Spinal cord (tissue), 10 donors: ENCODE measurements at places on chromosomes 12 and 14. TPM values are rescaled to one million over a fixed set of nuclear protein-coding genes. Genes with fewer than 3 reads are reported as not detected.

The RILPL1 gene
- total RNA-seq: 28.3 TPM

The PSMC1 gene
- 113 TPM for total RNA-seq

- no peaks in the 10 kb centered on the region for H3K4me1 ChIP-seq
- DNase-seq: no peak
- H3K27ac ChIP-seq: no peak overlapping the region
- no peaks in the 10 kb centered on the region for H3K27me3 ChIP-seq
- no peak overlapping the region for H3K4me3 ChIP-seq
- peaks cover 80% of the 10 kb centered on the region for H3K36me3 ChIP-seq
Measured at GRCh38 chr12:124964836-124965462, 24.0 kb downstream of the DHX37 start.

The LRP1-AS gene
- total RNA-seq: not detected

DNA sequence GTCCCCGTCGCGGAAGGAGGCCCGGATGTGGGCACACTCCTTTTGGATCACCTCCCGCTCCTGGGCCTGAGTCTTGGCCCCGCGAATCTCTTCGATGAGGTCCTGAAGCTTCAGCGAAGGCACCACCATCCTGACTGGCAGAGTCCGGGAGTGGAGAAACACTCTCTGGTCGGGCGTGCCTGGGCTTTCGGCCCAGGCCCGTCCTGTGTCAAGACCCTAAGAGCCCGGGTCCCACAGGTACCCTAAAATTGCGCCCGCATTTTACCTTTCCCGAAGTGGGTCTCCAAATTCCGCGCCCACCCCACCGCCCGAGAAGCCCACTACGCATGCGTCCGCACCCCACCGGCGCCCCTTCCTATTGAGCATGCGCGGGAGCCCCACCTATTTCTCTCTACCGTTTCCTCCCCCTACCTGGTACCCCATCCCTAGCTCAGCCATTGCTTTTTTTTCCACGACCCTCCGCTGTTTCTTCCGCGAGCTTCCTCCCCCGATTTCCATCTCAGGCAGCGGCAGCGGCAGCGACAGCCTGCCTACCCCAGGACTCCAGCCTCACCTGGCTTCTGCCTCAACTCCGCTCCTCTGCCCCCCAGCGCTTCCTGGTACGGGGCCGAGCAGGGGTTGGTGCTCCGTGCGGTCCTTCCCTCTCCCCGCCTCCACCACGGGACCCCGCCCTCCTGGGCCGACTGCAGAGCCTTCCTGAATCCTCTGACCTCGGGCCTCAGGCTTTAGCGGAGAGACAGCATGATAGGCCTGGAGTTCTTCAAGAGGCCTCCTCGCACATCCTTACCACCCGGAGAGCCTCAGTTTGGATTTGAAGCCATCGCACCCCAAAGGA, at the start of gene AP1G2:
Gene AP1G2 (minus strand): TSS at position 606 of the 835 bp plus-strand sequence. CDS start 477 bp downstream, at position 129.
- H3K4me3 ChIP-seq: peak within 1 kb of the TSS; percentile 79
- H3K4me1 ChIP-seq: peaks cover 65% of the 10 kb centered on the region
- peaks cover 28% of the 10 kb centered on the region for H3K36me3 ChIP-seq

The APOLD1 gene
- total RNA-seq: 76.2 TPM

GRCh38 chr14:64614805-64615391, 65.1 kb downstream of the PPP1R36 start:
- H3K27me3 ChIP-seq: no peaks in the 10 kb centered on the region
- no peak for DNase-seq
- peaks cover 10% of the 10 kb centered on the region for H3K4me1 ChIP-seq

The ASCL1 gene
- total RNA-seq: 10.1 TPM

- no peaks in the 10 kb centered on the region for H3K36me3 ChIP-seq
- no peak for DNase-seq
- no peak overlapping the region for H3K4me3 ChIP-seq
Measured at GRCh38 chr12:80861641-80862378, 75.9 kb downstream of the LIN7A start.

The LRTM2 gene
- total RNA-seq: 3.2 TPM

- no peak overlapping the region for H3K27ac ChIP-seq
- no peaks in the 10 kb centered on the region for H3K27me3 ChIP-seq
- H3K4me1 ChIP-seq: no peaks in the 10 kb centered on the region
- no peaks in the 10 kb centered on the region for H3K36me3 ChIP-seq
Measured at GRCh38 chr14:97692084-97692483, 894.9 kb downstream of the VRK1 start.

- no peaks in the 10 kb centered on the region for H3K4me1 ChIP-seq
- H3K36me3 ChIP-seq: no peaks in the 10 kb centered on the region
- no peaks in the 10 kb centered on the region for H3K27me3 ChIP-seq
- no peak overlapping the region for H3K4me3 ChIP-seq
- DNase-seq: peak; percentile 17
- H3K27ac ChIP-seq: no peak overlapping the region
Measured at GRCh38 chr14:82595466-82595865, 1061.8 kb upstream of the SEL1L start.

- H3K4me3 ChIP-seq: no peak overlapping the region
- H3K4me1 ChIP-seq: no peaks in the 10 kb centered on the region
- no peak for DNase-seq
- peaks cover 7% of the 10 kb centered on the region for H3K36me3 ChIP-seq
- no peaks in the 10 kb centered on the region for H3K27me3 ChIP-seq
- H3K27ac ChIP-seq: no peak overlapping the region
Measured at GRCh38 chr14:93533842-93534241, 103.1 kb downstream of the UNC79 start.

DNA sequence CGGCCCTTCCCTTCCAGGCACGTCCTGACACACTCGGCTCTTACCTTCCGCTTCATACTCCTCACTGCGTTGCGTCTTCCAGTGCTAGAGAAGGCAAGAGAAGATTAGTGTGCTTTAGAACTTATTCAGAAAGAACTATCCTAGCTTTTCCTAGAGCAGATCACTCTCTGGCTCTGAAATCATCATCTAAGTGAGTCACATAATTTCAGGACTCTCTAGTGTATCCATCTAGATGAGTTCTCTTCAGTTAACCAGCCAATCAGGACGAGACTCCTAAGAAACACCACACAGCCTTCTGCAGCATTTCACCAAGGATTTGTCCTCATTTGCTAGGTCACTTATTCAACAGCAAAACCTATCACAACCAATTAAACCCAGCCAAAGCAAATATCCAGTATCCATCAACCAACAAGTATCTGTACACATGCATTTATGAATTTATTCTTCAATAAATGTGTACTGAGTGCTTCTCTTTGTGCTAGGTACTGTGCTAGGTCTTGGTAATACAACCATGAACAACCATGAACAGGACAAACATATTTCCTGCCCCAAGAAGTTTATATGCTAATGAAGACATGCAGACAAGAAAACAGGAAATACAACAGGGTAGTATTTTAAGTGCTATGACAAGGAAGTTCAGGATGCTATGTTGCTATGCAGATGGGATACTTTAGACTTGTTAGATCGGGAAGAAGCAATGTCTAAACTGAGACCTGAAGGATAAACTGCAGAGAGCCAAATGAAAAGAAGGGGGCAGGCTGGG, 52.1 kb downstream of the NIN start:
- H3K4me1 ChIP-seq: peaks cover 9% of the 10 kb centered on the region
- no peak overlapping the region for H3K27ac ChIP-seq
- H3K36me3 ChIP-seq: no peaks in the 10 kb centered on the region
- no peak overlapping the region for H3K4me3 ChIP-seq
- DNase-seq: no peak
- H3K27me3 ChIP-seq: no peaks in the 10 kb centered on the region

- peaks cover 12% of the 10 kb centered on the region for H3K36me3 ChIP-seq
- no peak overlapping the region for H3K27ac ChIP-seq
- H3K4me1 ChIP-seq: peaks cover 24% of the 10 kb centered on the region
- H3K27me3 ChIP-seq: no peaks in the 10 kb centered on the region
- H3K4me3 ChIP-seq: no peak overlapping the region
Measured at GRCh38 chr12:94290353-94290752, 142.0 kb downstream of the PLXNC1 start.

DNA sequence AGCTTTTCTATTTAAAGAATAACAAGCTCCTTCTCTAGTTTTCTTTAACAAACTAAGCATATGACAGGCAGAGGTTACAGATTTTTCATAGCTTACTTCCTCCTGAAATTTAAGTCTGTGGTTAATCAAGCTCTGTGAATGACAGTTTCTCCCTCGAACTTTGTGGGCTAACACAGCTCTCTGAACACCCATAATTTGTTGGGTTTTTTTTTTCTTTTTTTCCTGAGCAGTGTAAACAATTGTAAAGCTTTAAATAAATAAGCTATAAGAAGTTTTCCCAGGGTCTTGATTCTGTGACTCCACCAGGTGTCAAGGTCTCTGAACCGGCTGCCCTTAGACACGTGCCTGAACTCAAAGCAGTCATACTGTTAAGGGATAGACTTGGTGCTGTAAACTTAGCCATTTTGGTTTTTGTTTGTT, 128.1 kb upstream of the AMIGO2 start:
- H3K27ac ChIP-seq: no peak overlapping the region
- H3K27me3 ChIP-seq: no peaks in the 10 kb centered on the region
- H3K36me3 ChIP-seq: no peaks in the 10 kb centered on the region
- no peak overlapping the region for H3K4me3 ChIP-seq
- H3K4me1 ChIP-seq: no peaks in the 10 kb centered on the region

DNA sequence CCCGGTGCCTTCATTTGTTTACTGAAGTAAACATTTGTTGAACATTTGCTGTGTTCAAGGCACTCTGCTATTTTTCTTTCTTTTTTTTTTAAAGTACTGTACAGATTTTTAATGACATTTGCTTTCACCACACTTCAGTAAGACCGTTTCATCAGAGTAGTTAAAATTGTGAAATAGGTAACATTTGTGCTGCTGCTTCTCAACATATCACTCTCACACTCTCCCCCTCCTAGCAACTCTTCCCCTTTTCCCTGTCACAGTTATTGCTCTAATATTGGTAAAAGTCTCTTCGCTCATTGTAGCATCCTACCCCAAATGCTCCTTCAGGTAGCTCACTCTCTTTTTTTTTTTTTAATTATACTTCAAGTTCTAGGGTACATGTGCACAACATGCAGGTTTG, 49.6 kb downstream of the SRGAP1 start:
- H3K36me3 ChIP-seq: no peaks in the 10 kb centered on the region
- H3K27ac ChIP-seq: no peak overlapping the region
- H3K4me1 ChIP-seq: no peaks in the 10 kb centered on the region
- H3K27me3 ChIP-seq: no peaks in the 10 kb centered on the region

- H3K4me3 ChIP-seq: no peak overlapping the region
- H3K27ac ChIP-seq: no peak overlapping the region
- no peaks in the 10 kb centered on the region for H3K4me1 ChIP-seq
- H3K27me3 ChIP-seq: no peaks in the 10 kb centered on the region
Measured at GRCh38 chr14:89598548-89599186, 181.6 kb upstream of the FOXN3 start.

DNA sequence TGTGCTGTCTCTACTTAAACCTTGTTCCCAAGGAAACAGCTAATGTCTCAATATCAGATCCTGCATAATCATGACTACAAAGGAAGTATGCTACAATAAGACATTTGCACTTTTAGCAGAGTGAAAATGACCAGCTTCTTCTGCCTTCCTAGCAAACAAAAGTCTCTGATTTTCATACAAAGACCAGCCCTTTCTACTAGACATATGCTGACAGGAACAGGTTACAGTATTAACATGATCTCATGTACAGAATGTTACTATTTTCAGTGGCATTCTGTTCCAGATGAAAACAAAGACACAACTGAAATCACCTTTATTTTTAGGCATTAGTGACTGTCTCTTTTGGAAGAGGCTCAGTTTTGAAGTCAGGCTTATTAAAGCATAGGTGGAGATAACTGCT, 228.6 kb downstream of the MED13L start:
- H3K4me3 ChIP-seq: no peak overlapping the region
- no peaks in the 10 kb centered on the region for H3K27me3 ChIP-seq
- DNase-seq: no peak
- H3K4me1 ChIP-seq: peaks cover 4% of the 10 kb centered on the region
- no peaks in the 10 kb centered on the region for H3K36me3 ChIP-seq
- H3K27ac ChIP-seq: no peak overlapping the region

The HNF1A gene
- total RNA-seq: not detected

DNA sequence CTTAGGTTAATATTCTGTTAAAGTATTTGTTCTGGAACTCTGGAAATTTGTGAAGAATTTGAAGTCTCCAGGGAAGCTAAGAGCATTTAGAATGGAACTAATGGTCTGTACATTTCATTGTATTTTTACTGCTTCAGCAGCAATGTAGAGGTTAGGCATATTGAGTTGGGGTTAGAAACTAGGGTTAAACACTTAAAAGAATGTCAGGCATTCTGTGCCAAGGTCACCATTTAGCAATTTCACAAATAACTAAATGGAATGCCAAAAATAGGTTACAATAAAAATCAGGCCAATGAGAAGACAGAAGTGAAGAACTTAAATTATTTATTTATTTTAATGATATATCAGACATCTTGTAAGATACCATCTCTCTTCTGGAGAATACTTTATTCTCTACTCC, 210.8 kb downstream of the C12orf50 start:
- no peaks in the 10 kb centered on the region for H3K36me3 ChIP-seq
- H3K27me3 ChIP-seq: no peaks in the 10 kb centered on the region
- DNase-seq: no peak
- no peaks in the 10 kb centered on the region for H3K4me1 ChIP-seq
- H3K4me3 ChIP-seq: no peak overlapping the region

DNA sequence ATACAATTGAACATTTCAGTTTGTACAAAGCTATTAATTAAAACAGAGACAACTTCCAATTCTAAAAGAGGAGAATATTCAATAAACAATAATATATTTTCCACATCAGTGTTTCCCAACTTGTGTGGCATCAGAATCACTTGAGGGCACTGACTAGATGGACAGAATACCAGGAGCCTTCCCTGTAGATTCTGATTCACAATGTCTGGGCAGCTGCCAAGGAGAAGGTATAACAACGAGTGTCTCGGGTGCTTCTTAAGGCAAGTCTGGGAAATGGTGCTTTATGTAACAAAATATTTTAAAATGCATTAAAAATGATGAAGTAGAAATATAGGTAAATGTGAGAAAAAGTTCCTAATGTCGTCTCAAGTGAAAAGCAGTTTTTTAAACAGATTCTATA, 26.2 kb downstream of the GALC start:
- H3K27ac ChIP-seq: no peak overlapping the region
- H3K27me3 ChIP-seq: no peaks in the 10 kb centered on the region
- no peaks in the 10 kb centered on the region for H3K4me1 ChIP-seq
- H3K36me3 ChIP-seq: no peaks in the 10 kb centered on the region

DNA sequence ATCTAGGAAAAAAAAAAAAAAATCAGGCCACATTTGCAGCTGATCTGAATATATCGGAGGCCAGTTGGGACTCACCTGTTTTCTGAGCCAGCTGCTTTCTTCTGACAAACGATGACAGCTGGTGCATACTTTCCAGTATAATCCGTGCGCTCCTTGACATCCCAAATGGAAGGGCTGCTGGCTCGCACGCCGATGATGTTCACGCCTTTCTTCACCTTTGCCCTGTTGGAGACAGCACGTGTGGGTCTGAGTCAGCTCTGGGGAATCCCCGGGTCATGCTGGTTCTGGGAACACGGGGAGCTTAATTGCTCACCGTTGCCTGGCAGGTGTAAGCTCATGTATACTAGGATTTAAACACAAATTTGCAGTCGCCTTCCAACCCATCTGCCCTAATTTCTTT, 372.8 kb downstream of the TMEM132D start:
- no peaks in the 10 kb centered on the region for H3K36me3 ChIP-seq
- no peak for DNase-seq
- H3K4me1 ChIP-seq: peaks cover 3% of the 10 kb centered on the region
- no peaks in the 10 kb centered on the region for H3K27me3 ChIP-seq
- no peak overlapping the region for H3K4me3 ChIP-seq

GRCh38 chr12:4197922-4198763, 75.4 kb upstream of the CCND2 start:
- H3K27me3 ChIP-seq: no peaks in the 10 kb centered on the region
- no peaks in the 10 kb centered on the region for H3K36me3 ChIP-seq
- DNase-seq: no peak
- H3K4me3 ChIP-seq: no peak overlapping the region

The CDK17 gene
- 122 TPM for total RNA-seq
